ENCODE measurements at places on chromosomes 6 and 20.
A peak's percentile ranks its signal among the peaks of the same experiment; 100 is the strongest.

GRCh38 chr6:64335195-64335594, 699.6 kb downstream of the PHF3 start:
- no peaks in the 10 kb centered on the region for H3K4me1 ChIP-seq
- no peaks in the 10 kb centered on the region for H3K27me3 ChIP-seq
- no peak for DNase-seq
- H3K4me3 ChIP-seq = no peak overlapping the region
- no peaks in the 10 kb centered on the region for H3K36me3 ChIP-seq

GRCh38 chr6:22807818-22808217, 238.5 kb downstream of the HDGFL1 start:
- DNase-seq = no peak
- no peak overlapping the region for H3K4me3 ChIP-seq
- H3K4me1 ChIP-seq = no peaks in the 10 kb centered on the region
- no peak overlapping the region for H3K27ac ChIP-seq
- no peaks in the 10 kb centered on the region for H3K36me3 ChIP-seq
- H3K27me3 ChIP-seq = no peaks in the 10 kb centered on the region

GRCh38 chr6:35543459-35544193, 30.9 kb upstream of the TULP1 start:
- no peaks in the 10 kb centered on the region for H3K27me3 ChIP-seq
- no peak overlapping the region for H3K4me3 ChIP-seq
- H3K36me3 ChIP-seq = no peaks in the 10 kb centered on the region
- no peaks in the 10 kb centered on the region for H3K4me1 ChIP-seq

DNA sequence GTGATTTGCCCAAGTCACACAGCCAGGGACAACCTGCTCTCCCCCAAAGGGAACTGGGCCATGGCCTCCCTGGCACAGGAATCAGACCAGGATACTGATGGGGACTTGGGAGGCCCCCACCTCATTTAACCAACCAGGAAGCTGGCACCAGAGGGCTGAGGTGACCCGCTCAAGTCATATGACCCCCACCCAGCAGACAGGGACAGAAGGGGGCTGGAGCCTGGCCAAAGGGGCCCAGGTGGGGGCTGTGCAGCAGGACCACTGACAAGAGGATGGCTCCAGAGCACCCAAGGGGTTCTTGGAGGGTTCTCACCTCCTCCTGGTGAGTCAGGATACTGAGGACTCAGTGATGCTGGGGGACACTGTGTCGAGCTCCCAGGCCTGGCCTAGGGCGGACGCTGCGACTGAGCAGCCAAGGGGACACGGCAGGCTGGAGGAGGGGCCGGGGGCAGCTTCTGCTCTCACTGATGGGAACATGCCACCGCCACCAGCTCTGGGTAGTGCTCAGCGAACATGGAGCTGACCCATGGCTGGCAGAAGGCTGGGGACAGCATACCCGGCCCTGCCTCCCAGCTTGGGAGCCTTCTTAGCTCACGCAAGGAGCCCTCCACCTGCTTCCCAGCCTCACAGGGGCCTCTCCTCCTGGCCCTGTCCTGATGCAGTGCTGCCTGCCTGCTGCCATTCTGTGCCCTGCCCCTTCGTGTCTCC, 1.2 kb downstream of the CST7 start:
- no peaks in the 10 kb centered on the region for H3K36me3 ChIP-seq
- peak overlapping the region; percentile 46 for H3K4me3 ChIP-seq
- no peaks in the 10 kb centered on the region for H3K4me1 ChIP-seq
- DNase-seq = no peak

- no peak for DNase-seq
- H3K27me3 ChIP-seq = no peaks in the 10 kb centered on the region
- H3K4me1 ChIP-seq = no peaks in the 10 kb centered on the region
- H3K27ac ChIP-seq = no peak overlapping the region
- H3K36me3 ChIP-seq = no peaks in the 10 kb centered on the region
These were observed 32.1 kb downstream of the PRSS16 start for GRCh38 chr6:27279513-27280063.

DNA sequence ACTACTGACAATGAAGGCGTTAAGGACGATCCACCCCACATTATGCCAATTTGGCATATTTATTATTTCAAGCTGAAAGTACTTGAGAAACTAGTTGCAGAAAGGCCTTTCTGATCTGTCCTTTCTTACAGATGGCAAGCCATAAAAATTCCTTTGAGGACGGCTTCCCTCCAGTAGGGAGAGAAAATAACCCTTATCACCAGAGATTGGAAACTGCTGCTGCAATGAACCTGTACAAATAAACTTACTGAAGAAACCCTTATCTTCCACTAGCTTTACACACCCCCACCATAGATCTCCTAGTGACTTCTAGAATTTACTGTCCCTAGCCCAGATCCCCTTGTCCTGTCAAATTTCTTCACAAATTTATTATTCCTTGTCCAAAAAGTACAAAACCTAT, 105.2 kb downstream of the MAP7 start:
- no peaks in the 10 kb centered on the region for H3K36me3 ChIP-seq
- no peak overlapping the region for H3K27ac ChIP-seq
- no peaks in the 10 kb centered on the region for H3K27me3 ChIP-seq
- no peak overlapping the region for H3K4me3 ChIP-seq

DNA sequence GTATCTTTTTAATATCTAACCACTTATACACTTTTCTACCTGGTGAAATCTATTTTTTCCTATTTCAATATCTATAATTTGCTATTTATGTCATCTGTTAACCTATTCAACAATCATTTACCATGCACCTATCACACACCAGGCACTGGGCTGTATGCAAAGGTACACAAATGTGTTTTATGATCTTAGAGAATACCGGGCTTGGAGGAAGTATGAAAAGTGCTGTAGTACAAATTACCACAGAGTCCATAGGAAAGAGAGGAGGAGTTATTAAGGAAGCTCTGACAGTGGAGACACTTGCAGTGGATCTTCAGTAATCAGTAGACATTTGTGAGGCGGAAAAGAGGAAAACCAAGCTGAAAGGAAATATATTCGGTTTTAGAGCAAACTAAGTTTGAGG, 96.0 kb downstream of the HIVEP2 start:
- no peak for DNase-seq
- H3K36me3 ChIP-seq = no peaks in the 10 kb centered on the region
- no peaks in the 10 kb centered on the region for H3K27me3 ChIP-seq
- H3K4me1 ChIP-seq = peaks cover 82% of the 10 kb centered on the region
- no peak overlapping the region for H3K4me3 ChIP-seq

DNA sequence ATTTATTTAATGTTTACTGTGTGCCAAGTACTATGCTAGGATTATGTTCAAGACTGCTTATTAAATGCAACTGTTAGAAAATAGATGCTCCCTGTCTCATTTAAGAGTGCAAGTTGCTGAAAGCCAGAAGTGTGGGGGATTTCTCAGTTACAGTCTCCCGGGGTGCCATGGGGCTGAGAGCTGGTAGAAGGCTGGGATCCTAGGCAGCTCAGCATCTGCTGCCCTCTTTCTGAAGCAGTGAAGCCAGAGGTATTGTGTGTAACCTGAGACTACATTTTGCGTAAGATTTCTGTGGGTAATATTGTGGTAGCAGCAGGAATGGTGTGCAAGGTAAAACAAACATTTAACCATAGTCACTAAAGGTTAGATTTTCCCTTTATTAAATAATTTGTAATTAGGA, 120.6 kb downstream of the AKAP7 start:
- no peaks in the 10 kb centered on the region for H3K27me3 ChIP-seq
- H3K4me3 ChIP-seq = no peak overlapping the region
- DNase-seq = no peak
- no peaks in the 10 kb centered on the region for H3K36me3 ChIP-seq
- H3K4me1 ChIP-seq = peaks cover 4% of the 10 kb centered on the region
- H3K27ac ChIP-seq = no peak overlapping the region

- peaks cover 9% of the 10 kb centered on the region for H3K36me3 ChIP-seq
- no peaks in the 10 kb centered on the region for H3K27me3 ChIP-seq
- H3K4me3 ChIP-seq = no peak overlapping the region
- DNase-seq = no peak
- no peaks in the 10 kb centered on the region for H3K4me1 ChIP-seq
These were observed 66.5 kb downstream of the ESF1 start for GRCh38 chr20:13718171-13718570.

DNA sequence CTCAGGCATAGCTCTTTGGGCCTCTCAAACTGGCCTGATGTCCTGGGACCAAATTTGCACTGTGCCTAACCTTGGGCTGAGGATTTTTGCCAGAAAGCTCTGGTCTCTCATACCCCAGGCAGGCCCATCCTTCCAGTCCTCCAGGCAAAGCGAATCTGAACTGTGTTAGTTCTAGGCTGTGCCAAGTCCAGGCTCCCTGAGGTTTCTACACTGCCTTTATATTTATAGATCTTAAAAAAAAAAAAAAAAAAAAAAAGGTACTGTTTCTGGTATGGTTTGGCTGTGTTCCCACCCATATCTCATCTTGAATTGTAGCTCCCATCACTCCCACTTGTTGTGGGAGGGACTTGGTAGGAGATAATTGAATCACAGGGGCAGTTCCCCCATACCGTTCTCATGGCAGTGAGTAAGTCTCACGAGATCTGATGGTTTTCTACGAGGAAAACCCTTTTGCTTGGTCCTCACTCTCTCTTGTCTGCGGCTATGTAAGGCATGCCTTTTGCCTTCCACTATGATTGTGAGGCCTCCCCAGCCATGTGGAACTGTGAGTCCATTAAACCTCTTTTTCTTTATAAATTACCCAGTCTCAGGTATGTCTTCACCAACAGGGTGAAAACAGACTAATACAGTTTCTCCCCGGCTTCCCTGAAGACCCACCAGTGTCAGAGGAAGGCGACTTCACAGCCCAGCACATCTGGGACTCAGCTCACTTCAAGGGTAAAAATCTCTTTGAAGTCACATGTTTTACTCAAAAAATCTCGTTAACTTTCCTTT, 39.0 kb upstream of the TBXT start:
- H3K27ac ChIP-seq = no peak overlapping the region
- DNase-seq = no peak
- no peaks in the 10 kb centered on the region for H3K27me3 ChIP-seq
- H3K36me3 ChIP-seq = no peaks in the 10 kb centered on the region

- no peak for DNase-seq
- no peak overlapping the region for H3K27ac ChIP-seq
- H3K4me3 ChIP-seq = no peak overlapping the region
These were observed 18.9 kb downstream of the PTPRT start for GRCh38 chr20:43170771-43171170.

DNA sequence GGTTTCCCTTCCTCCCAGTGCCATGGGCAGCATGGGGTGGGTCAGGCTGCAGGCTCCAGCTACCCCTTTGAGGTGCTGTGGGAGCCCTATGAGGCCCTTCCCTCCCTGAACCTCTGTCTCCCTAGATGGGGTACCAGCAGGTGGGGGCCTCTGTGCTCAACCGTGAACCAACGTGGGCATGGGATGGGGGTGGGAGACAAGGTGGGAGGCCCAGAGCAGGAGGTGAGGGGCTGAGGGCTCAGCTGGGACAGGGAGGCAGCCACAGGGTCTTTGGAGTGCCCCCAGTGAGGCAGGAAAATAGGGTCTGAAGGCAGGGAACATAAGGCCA, 33.3 kb downstream of the SUN5 start:
- H3K27ac ChIP-seq = no peak overlapping the region
- no peaks in the 10 kb centered on the region for H3K27me3 ChIP-seq
- no peaks in the 10 kb centered on the region for H3K36me3 ChIP-seq

GRCh38 chr6:27986928-27987725, 30.1 kb downstream of the OR2B6 start:
- no peak for DNase-seq
- no peak overlapping the region for H3K4me3 ChIP-seq
- H3K4me1 ChIP-seq = no peaks in the 10 kb centered on the region
- H3K27ac ChIP-seq = no peak overlapping the region
- no peaks in the 10 kb centered on the region for H3K36me3 ChIP-seq
- no peaks in the 10 kb centered on the region for H3K27me3 ChIP-seq

DNA sequence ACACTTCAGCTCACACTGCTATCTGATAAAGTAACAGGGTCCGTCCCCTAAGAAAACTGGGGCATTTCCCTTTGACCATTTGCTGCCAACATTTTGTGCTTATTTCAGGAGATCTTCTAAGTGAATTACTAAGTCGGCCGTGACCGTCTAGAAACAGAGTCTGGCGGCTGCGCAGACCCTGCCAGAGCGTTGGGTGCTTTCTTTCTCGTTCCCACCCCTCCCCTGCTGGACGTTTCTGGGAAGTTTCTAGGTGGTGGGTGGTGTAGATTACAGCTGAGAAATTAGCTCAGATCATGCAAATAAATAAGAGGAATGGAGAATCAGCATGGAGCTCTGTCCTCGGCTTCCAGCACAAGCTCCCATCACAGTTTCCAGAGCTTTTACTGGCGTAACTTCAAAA, 128.1 kb downstream of the MYLK4 start:
- peak overlapping the region; percentile 90 for H3K27ac ChIP-seq
- H3K27me3 ChIP-seq = no peaks in the 10 kb centered on the region
- peak overlapping the region; percentile 51 for H3K4me3 ChIP-seq
- peaks cover 35% of the 10 kb centered on the region for H3K4me1 ChIP-seq
- H3K36me3 ChIP-seq = no peaks in the 10 kb centered on the region
- no peak for DNase-seq

DNA sequence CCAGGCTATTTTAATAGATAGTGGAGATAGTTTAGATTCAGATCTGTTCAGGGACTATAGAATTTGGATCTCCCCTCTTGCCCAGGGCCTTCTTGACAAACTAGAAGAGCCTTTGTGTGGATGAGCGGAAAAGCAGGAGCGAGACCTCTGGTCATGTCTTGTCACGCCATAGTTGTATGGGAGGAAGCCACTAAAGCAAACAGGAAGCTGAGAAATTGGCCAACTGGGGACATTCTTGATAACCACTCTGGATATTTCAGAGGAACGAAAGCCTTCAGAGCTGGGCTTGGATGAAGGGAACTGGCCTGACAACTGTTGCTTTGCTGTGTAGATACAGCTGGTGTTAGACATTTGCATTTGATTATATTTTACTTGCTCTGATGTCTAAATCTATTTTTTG, 54.1 kb upstream of the EXOC2 start:
- H3K27me3 ChIP-seq = no peaks in the 10 kb centered on the region
- H3K4me3 ChIP-seq = no peak overlapping the region
- no peak for DNase-seq
- no peaks in the 10 kb centered on the region for H3K36me3 ChIP-seq
- no peak overlapping the region for H3K27ac ChIP-seq

GRCh38 chr6:75412969-75413662, 80.5 kb downstream of the FILIP1 start:
- no peak for DNase-seq
- no peaks in the 10 kb centered on the region for H3K27me3 ChIP-seq
- H3K4me3 ChIP-seq = no peak overlapping the region
- H3K27ac ChIP-seq = peak overlapping the region; percentile 49
- no peaks in the 10 kb centered on the region for H3K36me3 ChIP-seq

GRCh38 chr6:56699066-56699654, 56.5 kb upstream of the DST start:
- H3K27me3 ChIP-seq = no peaks in the 10 kb centered on the region
- DNase-seq = no peak
- H3K4me1 ChIP-seq = peaks cover 12% of the 10 kb centered on the region
- no peak overlapping the region for H3K27ac ChIP-seq
- no peaks in the 10 kb centered on the region for H3K36me3 ChIP-seq
